Activated CD8-positive, alpha-beta memory T cell treated with anti-CD3 and anti-CD28 coated beads, Interleukin-2, amount 10 ng/mL, durations not matched to agents 7 days and 5 days (primary cell): ENCODE measurements at places on chromosomes 7 and 10.

DNA sequence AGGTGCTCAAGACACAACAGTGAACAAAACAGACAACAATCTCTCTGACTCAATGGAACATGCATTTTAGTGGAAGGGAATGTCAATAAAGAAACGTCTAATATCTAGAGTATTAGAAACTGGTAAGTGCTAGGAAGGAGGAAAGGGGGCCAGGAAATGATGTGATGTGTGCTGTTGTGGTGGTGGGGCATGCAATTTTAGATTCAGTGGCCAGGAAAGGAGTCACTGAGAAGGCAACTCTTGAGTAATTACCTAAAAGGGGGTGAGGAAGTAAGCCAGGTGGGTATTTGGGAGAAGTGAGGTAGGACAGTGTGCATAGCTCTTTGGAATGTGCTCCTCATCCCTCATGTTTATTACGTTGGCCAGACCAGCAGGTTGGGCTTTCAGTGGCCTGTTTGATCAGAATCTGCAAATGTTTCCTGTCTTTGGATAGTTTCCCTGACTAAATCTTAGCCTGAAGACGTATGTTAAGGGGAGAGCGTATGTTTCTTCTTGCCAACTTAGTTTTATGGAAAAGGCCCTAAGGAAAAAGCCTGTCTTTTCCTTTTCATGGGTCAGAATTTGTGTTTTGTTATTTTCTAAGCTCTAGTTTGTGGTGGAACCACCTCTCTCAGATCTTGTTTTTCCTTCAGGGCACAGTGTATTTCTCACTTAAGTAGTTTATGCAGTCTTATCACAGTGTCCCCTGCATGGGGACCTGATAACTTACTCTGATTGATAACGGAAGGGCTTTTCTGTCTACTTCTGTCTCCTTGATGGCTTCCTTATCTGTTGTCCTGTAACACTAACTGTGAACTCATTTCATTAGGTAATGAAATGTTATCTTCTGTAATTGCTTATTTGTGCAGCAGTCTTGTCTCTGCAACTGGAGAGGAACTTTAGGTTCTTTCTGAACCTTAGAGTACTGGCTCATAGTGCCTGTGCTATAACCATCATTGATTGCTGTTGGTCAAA lies 203.7 kb downstream of the AUTS2 start:
- H3K36me3 ChIP-seq = no peaks in the 10 kb centered on the region
- no peak for DNase-seq
- peaks cover 13% of the 10 kb centered on the region for H3K4me1 ChIP-seq

GRCh38 chr10:88207121-88207546 lies 343.7 kb downstream of the PTEN start:
- no peaks in the 10 kb centered on the region for H3K4me1 ChIP-seq
- peaks cover 3% of the 10 kb centered on the region for H3K27me3 ChIP-seq
- no peak for DNase-seq
- H3K27ac ChIP-seq = no peak overlapping the region
- H3K4me3 ChIP-seq = no peak overlapping the region

DNA sequence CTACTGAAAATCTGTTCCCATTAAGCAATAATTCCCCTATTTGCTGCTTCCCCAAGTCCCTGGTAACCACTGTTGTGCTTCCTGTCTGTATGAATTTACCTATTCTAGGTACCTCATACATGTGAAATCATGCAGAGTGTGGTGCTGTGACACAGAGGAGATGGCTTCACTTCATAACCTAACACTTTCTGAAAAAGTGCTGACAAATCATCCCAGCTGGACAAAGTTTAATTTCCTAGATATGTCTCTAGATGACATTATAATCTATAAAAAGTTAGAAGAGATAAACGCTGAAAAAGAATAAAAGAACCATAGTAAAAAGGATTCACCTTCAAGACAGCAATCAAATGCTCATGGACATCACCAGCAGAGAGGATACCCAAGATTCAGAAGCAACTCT lies 277.9 kb downstream of the SKIDA1 start:
- no peaks in the 10 kb centered on the region for H3K36me3 ChIP-seq
- no peak overlapping the region for H3K27ac ChIP-seq
- H3K27me3 ChIP-seq = no peaks in the 10 kb centered on the region
- no peak overlapping the region for H3K4me3 ChIP-seq

DNA sequence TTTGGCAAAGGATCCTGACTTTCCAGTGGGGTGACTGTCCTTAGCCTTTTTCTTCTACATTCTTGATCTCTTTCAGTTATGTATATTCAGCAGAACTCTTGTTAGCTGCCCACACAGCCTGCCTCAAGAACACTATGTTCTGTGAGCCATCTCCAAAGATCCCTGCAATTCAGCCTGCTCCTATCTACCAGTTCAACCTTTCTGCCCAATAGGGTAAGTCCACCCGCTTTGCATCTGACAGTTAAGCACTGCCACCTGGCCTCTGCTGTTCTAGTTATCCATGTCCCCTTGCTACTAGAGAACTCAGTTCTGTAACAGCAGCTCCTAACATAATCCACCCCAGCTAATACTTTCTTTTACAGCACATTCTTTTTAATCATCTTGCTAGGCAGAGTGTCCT lies 13.5 kb downstream of the OR9A2 start:
- H3K27me3 ChIP-seq = peaks cover 31% of the 10 kb centered on the region
- DNase-seq = no peak
- no peak overlapping the region for H3K27ac ChIP-seq
- no peaks in the 10 kb centered on the region for H3K4me1 ChIP-seq

- no peak overlapping the region for H3K27ac ChIP-seq
- no peak for DNase-seq
- H3K4me1 ChIP-seq = no peaks in the 10 kb centered on the region
- no peaks in the 10 kb centered on the region for H3K27me3 ChIP-seq
- no peaks in the 10 kb centered on the region for H3K36me3 ChIP-seq
- H3K4me3 ChIP-seq = no peak overlapping the region
These were observed 313.4 kb upstream of the SEMA3C start for GRCh38 chr7:81232084-81232799.

GRCh38 chr10:24642921-24643678 lies 80.6 kb downstream of the ARHGAP21 start:
- H3K27ac ChIP-seq = no peak overlapping the region
- peaks cover 2% of the 10 kb centered on the region for H3K4me1 ChIP-seq
- DNase-seq = no peak
- H3K4me3 ChIP-seq = no peak overlapping the region
- H3K27me3 ChIP-seq = no peaks in the 10 kb centered on the region
- no peaks in the 10 kb centered on the region for H3K36me3 ChIP-seq

GRCh38 chr7:129013048-129013724 lies 41.7 kb downstream of the TNPO3 start:
- H3K27ac ChIP-seq = no peak overlapping the region
- H3K27me3 ChIP-seq = no peaks in the 10 kb centered on the region
- H3K36me3 ChIP-seq = peaks cover 61% of the 10 kb centered on the region

- no peaks in the 10 kb centered on the region for H3K36me3 ChIP-seq
- H3K27ac ChIP-seq = no peak overlapping the region
- no peaks in the 10 kb centered on the region for H3K4me1 ChIP-seq
- DNase-seq = peak; percentile 52
- H3K27me3 ChIP-seq = no peaks in the 10 kb centered on the region
These were observed 27.1 kb upstream of the TNRC18 start for GRCh38 chr7:5450549-5451327.

DNA sequence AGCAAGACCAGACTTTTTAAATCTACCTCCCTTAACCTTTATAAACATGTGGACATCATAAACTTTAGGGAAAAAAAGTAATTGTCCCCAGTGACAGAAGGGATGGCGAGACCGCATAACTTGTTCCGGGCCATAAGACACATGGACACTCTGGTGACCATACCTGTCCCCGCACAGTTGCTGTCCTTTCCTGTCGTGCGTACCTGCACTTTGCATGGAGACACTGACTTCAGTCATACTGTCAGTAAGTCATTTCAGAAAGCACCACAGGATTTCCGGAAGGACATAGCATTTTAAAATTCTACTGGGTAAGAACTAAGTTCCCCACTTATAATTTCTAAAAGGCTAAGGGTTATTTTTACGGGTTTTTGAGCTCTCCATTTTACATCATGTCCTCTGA lies 120.9 kb downstream of the CREB5 start:
- H3K4me3 ChIP-seq = no peak overlapping the region
- no peak for DNase-seq
- no peaks in the 10 kb centered on the region for H3K4me1 ChIP-seq

GRCh38 chr10:31700181-31700611 lies 228.4 kb downstream of the ARHGAP12 start:
- no peak overlapping the region for H3K4me3 ChIP-seq
- peaks cover 2% of the 10 kb centered on the region for H3K4me1 ChIP-seq
- no peak overlapping the region for H3K27ac ChIP-seq
- DNase-seq = no peak
- peaks cover 7% of the 10 kb centered on the region for H3K27me3 ChIP-seq

DNA sequence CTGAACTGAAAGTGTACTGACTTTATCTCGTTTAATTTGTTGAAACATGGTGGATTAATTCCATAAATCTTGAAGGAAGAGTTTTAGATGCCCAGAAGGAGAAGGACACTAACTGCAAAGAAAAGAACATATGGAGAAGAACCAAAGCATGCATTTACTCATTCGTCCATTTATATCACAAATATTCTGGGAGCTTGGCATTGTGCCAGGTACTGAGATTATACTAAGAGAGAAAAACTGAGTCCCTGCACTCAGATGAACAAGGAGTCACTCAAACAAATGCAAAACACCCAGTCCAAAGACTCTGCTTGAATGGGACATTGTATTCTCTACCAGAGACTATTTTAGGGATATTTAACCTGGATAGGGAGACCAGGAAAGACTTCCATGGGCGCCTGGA lies 588.0 kb upstream of the MGMT start:
- no peak overlapping the region for H3K4me3 ChIP-seq
- no peaks in the 10 kb centered on the region for H3K4me1 ChIP-seq
- no peaks in the 10 kb centered on the region for H3K36me3 ChIP-seq
- peaks cover 3% of the 10 kb centered on the region for H3K27me3 ChIP-seq
- no peak for DNase-seq
- no peak overlapping the region for H3K27ac ChIP-seq

GRCh38 chr7:22049766-22050500 lies 104.2 kb upstream of the CDCA7L start:
- no peak overlapping the region for H3K4me3 ChIP-seq
- H3K36me3 ChIP-seq = no peaks in the 10 kb centered on the region
- peaks cover 40% of the 10 kb centered on the region for H3K27me3 ChIP-seq
- no peak for DNase-seq

DNA sequence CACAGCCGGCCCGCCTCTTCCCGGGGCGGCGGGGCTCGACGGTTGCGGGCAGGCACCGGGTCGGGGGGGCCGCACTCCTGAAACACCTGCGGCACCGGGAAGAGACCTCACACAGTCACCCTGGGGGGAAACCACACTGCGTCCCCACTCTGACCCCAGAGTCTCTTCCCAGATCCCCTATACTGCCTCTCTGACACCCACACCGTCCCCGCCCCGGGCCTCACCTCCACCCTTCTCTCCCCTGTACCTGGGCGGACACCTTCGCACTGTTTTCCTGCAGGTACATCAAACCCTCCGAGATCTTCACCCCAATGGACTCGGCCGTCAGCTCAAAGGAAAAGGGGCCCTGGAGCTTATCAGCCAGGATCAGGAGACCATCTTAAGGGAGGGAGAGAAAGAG lies 3.4 kb upstream of the GAL3ST4 start:
- peak overlapping the region; percentile 34 for H3K4me3 ChIP-seq
- H3K27me3 ChIP-seq = peaks cover 61% of the 10 kb centered on the region
- no peaks in the 10 kb centered on the region for H3K36me3 ChIP-seq
- no peak overlapping the region for H3K27ac ChIP-seq

DNA sequence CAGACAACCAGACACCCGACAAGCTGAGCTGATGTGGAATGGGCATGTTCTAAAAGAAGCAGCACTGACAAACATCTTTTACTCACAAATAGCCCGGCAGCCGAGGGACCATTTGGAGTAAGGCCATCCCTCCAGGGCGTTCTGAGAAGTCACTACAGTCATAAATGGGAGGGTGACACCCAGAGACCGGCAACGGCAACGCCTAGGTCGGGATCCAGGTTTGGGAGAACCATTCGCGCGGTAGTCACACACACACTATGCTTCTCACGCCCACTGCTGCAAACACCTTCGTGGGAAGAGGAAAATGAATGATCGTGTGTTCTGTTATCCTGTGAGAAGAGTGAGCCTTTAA lies 9.8 kb downstream of the TNS3 start:
- no peaks in the 10 kb centered on the region for H3K4me1 ChIP-seq
- H3K36me3 ChIP-seq = no peaks in the 10 kb centered on the region
- H3K27me3 ChIP-seq = peaks cover 4% of the 10 kb centered on the region
- H3K4me3 ChIP-seq = no peak overlapping the region

DNA sequence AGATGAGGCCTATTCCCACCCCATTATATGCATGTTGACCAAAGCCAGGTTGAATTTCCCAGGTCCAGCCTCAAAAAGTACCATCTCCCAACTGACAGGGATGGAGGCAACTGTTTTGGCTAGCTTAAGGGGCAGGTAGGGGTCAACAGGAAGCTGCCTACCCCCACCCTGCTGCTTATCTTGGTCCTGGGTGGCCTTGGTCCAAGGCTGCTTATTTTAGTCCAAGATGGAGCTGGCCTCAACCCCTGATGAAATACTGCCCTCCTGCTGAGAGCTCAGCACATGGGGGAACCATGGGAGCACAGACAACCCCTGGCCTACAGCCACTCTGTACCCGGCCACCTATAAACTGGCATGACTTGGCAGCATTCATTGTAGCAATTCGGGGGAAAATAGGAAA lies 23.1 kb downstream of the MYO1G start:
- H3K4me1 ChIP-seq = peaks cover 19% of the 10 kb centered on the region
- no peak overlapping the region for H3K27ac ChIP-seq
- no peak overlapping the region for H3K4me3 ChIP-seq
- peaks cover 27% of the 10 kb centered on the region for H3K27me3 ChIP-seq

DNA sequence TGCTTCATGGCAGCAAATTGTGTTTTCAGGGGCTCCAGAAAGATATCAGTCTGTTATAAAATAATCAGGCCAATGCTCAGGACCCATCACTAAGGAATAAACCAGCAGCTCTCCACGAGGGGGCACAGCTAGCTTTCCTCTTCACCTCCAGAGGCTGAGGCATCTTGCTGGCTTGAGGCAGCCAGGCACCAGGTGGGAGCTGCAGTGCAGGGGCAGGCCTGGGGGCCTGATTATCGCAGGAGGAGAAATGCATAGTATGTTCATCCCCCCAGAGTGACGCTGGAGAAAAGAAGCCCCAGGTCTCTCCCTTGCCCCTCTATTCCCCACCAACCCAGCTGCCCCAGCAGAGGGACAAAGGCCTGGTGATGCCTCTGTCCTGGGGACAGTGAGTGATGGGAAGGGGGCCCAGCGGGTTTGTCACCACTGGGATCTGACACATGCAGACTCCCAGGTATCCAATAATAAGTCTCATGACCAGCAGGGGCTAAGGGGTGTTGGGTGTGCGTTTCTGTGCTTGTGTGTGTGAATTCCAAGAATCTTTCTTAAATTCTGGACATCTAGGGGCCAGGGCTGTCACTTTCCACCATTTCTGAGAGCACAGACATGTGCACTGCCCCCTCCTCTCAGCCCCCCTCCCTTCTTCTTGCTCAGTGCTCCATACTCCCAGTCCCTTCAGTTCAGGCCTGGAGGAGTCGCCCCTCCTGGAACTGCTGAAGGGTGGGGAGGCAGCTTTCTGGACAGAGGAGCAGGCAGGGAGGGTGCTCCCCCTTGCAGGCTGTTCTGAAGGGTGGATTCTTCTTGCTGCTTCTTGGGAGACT lies 128.1 kb upstream of the FAM20C start:
- DNase-seq = no peak
- no peak overlapping the region for H3K4me3 ChIP-seq
- peaks cover 10% of the 10 kb centered on the region for H3K4me1 ChIP-seq
- H3K27me3 ChIP-seq = no peaks in the 10 kb centered on the region
- no peaks in the 10 kb centered on the region for H3K36me3 ChIP-seq
